ENCODE measurements at places on chromosomes 11 and 22.

DNA sequence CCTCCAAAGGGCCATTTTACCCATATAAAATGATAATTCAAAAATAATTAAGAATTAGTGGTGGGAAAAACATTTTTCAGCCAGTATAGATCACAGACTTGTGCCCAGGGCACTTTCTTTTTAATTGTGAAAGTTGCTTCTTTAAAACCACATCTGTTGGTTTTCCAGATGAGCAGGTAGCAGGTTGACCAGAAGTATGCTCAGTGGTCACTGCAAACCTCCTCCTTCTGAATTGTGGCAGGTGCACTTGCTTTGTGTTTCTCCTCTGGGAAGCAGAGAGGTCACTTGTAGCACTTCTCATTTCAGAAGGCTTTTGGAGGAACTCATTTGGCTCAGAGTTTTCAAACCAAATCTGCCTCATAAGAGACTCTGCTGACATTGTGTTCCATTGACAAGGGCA is 24.6 kb upstream of the CWF19L2 start:
- H3K27ac ChIP-seq, result no peak overlapping the region
- H3K36me3 ChIP-seq, result no peaks in the 10 kb centered on the region
- H3K4me1 ChIP-seq, result no peaks in the 10 kb centered on the region
- no peak overlapping the region for H3K4me3 ChIP-seq

DNA sequence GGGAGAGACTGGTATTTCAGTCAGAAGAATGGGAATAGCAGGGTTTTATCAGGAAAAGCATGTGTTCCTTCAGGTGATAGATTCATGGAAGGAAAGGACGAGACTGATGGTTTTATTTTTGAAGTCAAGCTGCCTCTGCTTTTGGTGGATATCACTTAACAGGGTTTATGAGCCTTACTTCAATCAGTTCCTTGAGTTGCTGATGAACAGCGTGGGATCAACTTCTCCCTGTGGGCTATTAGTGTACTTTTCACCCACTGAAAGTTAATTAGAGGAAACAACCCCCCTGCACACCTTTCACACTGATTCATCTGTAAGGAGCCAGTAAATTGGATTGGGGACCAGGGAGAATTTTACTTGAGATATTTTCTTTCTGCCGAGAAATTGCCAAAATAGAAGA is 479.0 kb downstream of the NELL1 start:
- DNase-seq, result no peak
- no peaks in the 10 kb centered on the region for H3K27me3 ChIP-seq
- H3K27ac ChIP-seq, result no peak overlapping the region

GRCh38 chr22:27329131-27329850 is 472.3 kb downstream of the MN1 start:
- DNase-seq, result no peak
- H3K36me3 ChIP-seq, result no peaks in the 10 kb centered on the region
- H3K27ac ChIP-seq, result no peak overlapping the region
- peaks cover 13% of the 10 kb centered on the region for H3K27me3 ChIP-seq
- no peaks in the 10 kb centered on the region for H3K4me1 ChIP-seq

DNA sequence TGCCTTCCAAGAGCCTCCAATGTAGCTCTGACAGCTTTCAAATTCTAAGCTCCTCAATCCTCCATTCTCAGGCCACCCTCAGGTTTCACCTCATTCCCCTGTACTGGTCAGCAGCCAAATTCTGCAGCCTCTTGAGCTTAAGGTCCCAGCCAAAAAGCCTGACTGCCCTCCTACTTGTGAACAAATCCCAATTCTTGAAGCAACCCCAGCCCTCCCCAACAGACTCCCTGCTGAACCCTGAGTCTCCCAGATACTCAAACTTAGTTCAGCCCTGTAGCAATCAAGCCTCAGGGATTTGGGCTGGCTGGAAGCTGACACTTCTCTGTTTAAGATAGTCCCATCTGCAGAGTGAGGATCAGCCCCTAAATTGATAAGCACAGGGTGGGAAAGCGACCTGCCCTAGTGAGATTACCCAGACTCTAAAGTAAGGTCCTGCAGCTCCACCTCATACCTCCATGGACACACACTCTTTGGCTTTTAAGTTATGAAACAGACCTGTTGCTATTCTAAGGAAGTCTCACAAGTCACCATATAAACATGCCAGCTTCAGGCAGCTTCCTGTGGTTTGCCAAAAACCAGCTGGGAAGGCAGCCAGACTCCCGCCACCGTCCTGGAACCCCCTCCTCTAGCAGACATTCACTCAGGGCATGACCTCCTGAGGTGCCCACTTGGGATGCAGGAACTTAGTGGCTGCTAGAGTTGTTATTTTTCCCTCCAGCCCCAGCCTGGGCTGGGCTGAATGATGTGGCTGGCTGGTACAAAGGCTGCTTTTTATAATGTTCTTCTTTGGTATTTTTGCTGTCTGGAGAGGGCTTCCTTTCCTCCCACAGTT is 82.5 kb upstream of the PICALM start:
- no peak for DNase-seq
- H3K27me3 ChIP-seq, result no peaks in the 10 kb centered on the region
- H3K27ac ChIP-seq, result peak overlapping the region; percentile 7
- peaks cover 22% of the 10 kb centered on the region for H3K4me1 ChIP-seq
- H3K36me3 ChIP-seq, result no peaks in the 10 kb centered on the region
- H3K4me3 ChIP-seq, result no peak overlapping the region

GRCh38 chr11:134372961-134373360 is 39.1 kb downstream of the B3GAT1 start:
- H3K36me3 ChIP-seq, result no peaks in the 10 kb centered on the region
- H3K27me3 ChIP-seq, result no peaks in the 10 kb centered on the region
- no peaks in the 10 kb centered on the region for H3K4me1 ChIP-seq

DNA sequence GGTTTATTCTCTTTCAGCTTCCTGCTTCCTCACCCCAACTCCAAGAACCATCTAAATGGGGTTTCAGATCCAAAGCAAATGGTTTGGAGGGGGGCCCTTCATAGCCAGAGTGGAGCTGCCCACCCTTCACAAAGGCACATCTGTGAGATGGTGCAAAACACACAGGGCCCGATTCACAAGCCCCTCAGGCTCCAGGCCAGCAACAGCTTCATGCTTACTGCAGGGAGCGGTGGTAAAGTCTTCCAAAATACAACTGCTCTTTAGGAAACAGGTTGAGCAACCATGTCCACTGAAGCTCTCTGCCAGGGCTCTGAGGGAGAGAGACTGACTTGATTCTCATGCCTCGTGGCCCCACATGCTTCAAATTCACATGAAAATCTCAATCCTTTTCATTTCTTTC is 213.0 kb upstream of the NARS2 start:
- H3K27me3 ChIP-seq, result peaks cover 3% of the 10 kb centered on the region
- H3K4me3 ChIP-seq, result no peak overlapping the region
- no peaks in the 10 kb centered on the region for H3K4me1 ChIP-seq
- no peaks in the 10 kb centered on the region for H3K36me3 ChIP-seq
- DNase-seq, result no peak
- no peak overlapping the region for H3K27ac ChIP-seq

- H3K4me3 ChIP-seq, result no peak overlapping the region
- DNase-seq, result no peak
- H3K36me3 ChIP-seq, result no peaks in the 10 kb centered on the region
- no peak overlapping the region for H3K27ac ChIP-seq
Measured at GRCh38 chr11:79156031-79156430, 284.8 kb downstream of the TENM4 start.

- H3K4me1 ChIP-seq, result peaks cover 2% of the 10 kb centered on the region
- no peaks in the 10 kb centered on the region for H3K36me3 ChIP-seq
- H3K27me3 ChIP-seq, result no peaks in the 10 kb centered on the region
- DNase-seq, result no peak
Measured at GRCh38 chr22:19984851-19985811, 31.5 kb downstream of the ARVCF start.

- peaks cover 55% of the 10 kb centered on the region for H3K4me1 ChIP-seq
- H3K36me3 ChIP-seq, result peaks cover 11% of the 10 kb centered on the region
- no peak overlapping the region for H3K27ac ChIP-seq
- no peak overlapping the region for H3K4me3 ChIP-seq
- H3K27me3 ChIP-seq, result no peaks in the 10 kb centered on the region
Measured at GRCh38 chr11:9251311-9251710, 13.8 kb downstream of the DENND5A start.

- H3K4me1 ChIP-seq, result peaks cover 8% of the 10 kb centered on the region
- peaks cover 17% of the 10 kb centered on the region for H3K27me3 ChIP-seq
- no peaks in the 10 kb centered on the region for H3K36me3 ChIP-seq
- H3K4me3 ChIP-seq, result no peak overlapping the region
Measured at GRCh38 chr22:48248901-48249455, 1486.5 kb downstream of the TBC1D22A start.

GRCh38 chr11:128465531-128465930 is 121.8 kb downstream of the ETS1 start:
- peaks cover 94% of the 10 kb centered on the region for H3K4me1 ChIP-seq
- no peak for DNase-seq
- H3K4me3 ChIP-seq, result peak overlapping the region; percentile 68
- H3K27me3 ChIP-seq, result no peaks in the 10 kb centered on the region
- peaks cover 98% of the 10 kb centered on the region for H3K36me3 ChIP-seq

DNA sequence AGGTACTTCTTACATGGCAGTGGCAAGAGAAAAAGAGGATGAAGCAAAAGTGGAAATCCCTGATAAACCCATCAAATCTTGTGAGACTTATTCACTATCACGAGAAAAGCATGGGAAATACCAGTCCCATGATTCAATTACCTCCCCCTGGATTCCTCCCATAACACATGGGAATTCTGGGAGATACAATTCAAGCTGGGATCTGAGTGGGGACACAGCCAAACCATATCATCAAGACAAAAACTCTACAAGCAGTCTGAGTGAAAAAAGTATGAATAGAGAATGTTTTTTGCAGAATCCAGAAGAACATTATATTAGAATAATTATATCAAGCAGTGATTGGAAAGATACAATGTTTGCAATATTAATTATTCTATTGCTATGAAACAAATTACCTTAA is 893.7 kb downstream of the FAM181B start:
- H3K27ac ChIP-seq, result no peak overlapping the region
- peaks cover 2% of the 10 kb centered on the region for H3K4me1 ChIP-seq
- no peaks in the 10 kb centered on the region for H3K36me3 ChIP-seq
- H3K4me3 ChIP-seq, result no peak overlapping the region
- no peak for DNase-seq

GRCh38 chr11:118046051-118046963 is 30.6 kb upstream of the TMPRSS4 start:
- H3K36me3 ChIP-seq, result no peaks in the 10 kb centered on the region
- DNase-seq, result peak; percentile 68
- no peaks in the 10 kb centered on the region for H3K27me3 ChIP-seq

- DNase-seq, result no peak
- H3K27me3 ChIP-seq, result peaks cover 16% of the 10 kb centered on the region
- no peaks in the 10 kb centered on the region for H3K4me1 ChIP-seq
- no peak overlapping the region for H3K27ac ChIP-seq
- H3K4me3 ChIP-seq, result no peak overlapping the region
Measured at GRCh38 chr22:45934168-45934564, 42.8 kb downstream of the WNT7B start.

DNA sequence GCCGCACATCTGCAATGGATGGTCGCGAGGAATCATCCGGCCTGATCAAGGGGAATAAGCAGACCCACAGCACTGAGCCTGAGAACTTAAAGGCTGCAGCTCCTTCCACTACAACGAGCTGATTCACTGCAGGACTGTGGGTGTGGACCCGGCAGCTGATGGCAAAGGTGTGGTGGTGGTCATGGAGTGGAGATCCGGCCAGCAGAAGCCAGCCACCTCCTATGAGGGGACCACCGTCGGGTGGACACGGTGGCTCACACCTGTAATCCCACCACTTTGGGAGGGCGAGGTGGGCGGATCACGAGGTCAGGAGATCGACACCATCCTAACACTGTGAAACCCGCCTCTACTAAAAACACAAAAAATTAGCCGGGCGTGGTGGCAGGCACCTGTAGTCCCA is 66.4 kb downstream of the DGCR2 start:
- DNase-seq, result no peak
- H3K4me3 ChIP-seq, result no peak overlapping the region
- H3K27me3 ChIP-seq, result no peaks in the 10 kb centered on the region
- peaks cover 3% of the 10 kb centered on the region for H3K4me1 ChIP-seq

DNA sequence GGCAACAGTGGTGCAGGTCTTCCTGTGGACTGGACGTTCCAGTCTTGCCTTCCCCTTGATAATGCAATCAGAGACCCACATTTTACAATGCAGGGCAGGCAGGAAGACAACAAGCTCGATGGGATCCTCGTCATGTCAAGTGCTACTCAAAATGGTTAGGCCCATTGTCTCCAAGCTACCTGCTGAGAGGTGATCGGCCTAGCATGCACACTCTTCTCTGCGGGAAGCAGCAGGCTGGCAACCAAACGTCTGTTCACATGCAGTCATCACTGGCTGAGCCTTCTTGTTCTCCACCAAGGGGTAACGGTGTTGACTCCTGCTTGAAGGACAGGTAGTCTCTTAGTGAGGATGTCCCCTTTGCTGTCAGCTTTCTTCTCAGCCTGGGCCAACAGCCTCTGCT is 25.5 kb upstream of the CD82 start:
- no peak overlapping the region for H3K27ac ChIP-seq
- no peaks in the 10 kb centered on the region for H3K27me3 ChIP-seq
- no peaks in the 10 kb centered on the region for H3K4me1 ChIP-seq
- H3K36me3 ChIP-seq, result no peaks in the 10 kb centered on the region
- no peak overlapping the region for H3K4me3 ChIP-seq
- DNase-seq, result no peak

DNA sequence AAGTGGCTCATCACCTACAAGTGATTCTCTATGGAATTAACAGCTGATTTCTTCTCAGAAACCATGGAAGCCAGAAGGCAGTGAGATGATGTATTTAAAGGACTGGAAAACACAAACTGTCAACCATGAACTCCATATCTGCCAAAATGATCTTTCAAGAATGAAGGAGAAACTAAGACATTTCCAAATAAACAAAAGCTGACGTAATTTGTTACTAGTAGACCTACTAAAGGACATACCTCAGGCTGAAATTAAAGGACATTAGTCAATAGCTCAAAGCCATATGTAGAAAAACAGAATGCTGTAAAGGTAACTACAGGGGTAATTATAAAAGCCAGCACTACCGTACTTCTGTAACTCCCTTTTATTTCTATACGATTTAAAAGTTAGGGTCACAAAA is 129.4 kb upstream of the TMEM45B start:
- no peaks in the 10 kb centered on the region for H3K36me3 ChIP-seq
- no peak overlapping the region for H3K4me3 ChIP-seq
- no peak overlapping the region for H3K27ac ChIP-seq
- DNase-seq, result no peak

DNA sequence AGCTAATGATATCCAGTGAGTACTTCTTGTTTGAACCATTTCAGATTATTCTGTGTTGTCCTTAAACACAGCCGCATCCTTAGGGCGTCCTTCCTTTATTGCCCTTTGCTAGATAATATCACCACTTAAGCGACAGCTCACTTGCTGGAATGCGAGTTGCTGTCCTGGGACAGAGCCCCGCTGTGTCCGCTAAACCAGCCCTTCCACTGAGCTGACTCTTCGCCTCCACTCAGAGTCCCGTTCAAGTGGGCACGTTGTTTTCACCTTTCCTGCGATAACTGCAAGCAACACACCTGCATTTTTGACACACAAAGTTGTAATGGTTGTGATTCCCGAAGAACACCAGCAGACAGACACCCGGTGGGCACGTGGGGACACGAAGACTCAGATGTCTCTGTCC is 140.0 kb downstream of the TBC1D22A start:
- H3K4me3 ChIP-seq, result no peak overlapping the region
- no peaks in the 10 kb centered on the region for H3K27me3 ChIP-seq
- H3K27ac ChIP-seq, result no peak overlapping the region
- peaks cover 3% of the 10 kb centered on the region for H3K36me3 ChIP-seq
- peaks cover 2% of the 10 kb centered on the region for H3K4me1 ChIP-seq

GRCh38 chr11:12810568-12810894 is 136.3 kb downstream of the TEAD1 start:
- no peaks in the 10 kb centered on the region for H3K4me1 ChIP-seq
- no peak for DNase-seq
- no peaks in the 10 kb centered on the region for H3K36me3 ChIP-seq
- H3K4me3 ChIP-seq, result no peak overlapping the region
- no peak overlapping the region for H3K27ac ChIP-seq

- no peak overlapping the region for H3K4me3 ChIP-seq
- no peaks in the 10 kb centered on the region for H3K27me3 ChIP-seq
- H3K4me1 ChIP-seq, result peaks cover 56% of the 10 kb centered on the region
- DNase-seq, result no peak
Measured at GRCh38 chr22:37084385-37084784, 25.1 kb downstream of the TMPRSS6 start.
